ENCODE measurements at places on chromosomes 7 and 10. TPM values are rescaled to one million over a fixed set of nuclear protein-coding genes. Genes with fewer than 3 reads are reported as not detected.

COL13A1 gene
- not detected for total RNA-seq

TRIM4 gene
- total RNA-seq: 22.2 TPM

TRIM73 gene
- total RNA-seq: 6.4 TPM

MINDY4 gene
- total RNA-seq: 1.3 TPM

FAM171A1 gene
- total RNA-seq: 4.2 TPM

MSANTD7 gene
- 23.9 TPM for total RNA-seq

ZNF736 gene
- total RNA-seq: 26.3 TPM

TLL2 gene
- total RNA-seq: 0.09 TPM

GNGT1 gene
- not detected for total RNA-seq

LMOD2 gene
- not detected for total RNA-seq

HHEX gene
- total RNA-seq: 0.34 TPM

MORN4 gene
- total RNA-seq: 3.2 TPM

RELN gene
- total RNA-seq: not detected

PIP gene
- not detected for total RNA-seq

GRCh38 chr7:4775848-4776623 lies 613 bp downstream of the AP5Z1 start:
- peak; percentile 60 for DNase-seq

DNA sequence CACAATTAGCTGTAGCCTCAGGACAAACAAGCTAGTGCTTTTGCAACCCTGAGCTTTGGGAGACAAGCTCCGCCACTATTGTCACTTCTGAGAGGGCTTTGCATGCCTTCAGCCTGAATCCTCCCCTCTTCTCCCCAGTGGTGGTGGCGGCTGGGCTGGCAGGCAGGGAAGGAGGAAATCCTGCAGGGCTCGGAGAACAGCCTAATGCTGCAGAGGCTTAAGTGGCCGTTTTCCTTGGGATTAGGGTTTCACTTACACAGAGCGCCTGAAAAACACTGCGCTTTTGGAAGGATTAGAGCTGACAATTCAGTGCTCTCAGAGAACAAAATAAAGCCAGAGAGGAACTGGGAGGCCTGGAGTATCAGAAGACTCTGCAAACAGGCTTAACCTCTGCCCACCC lies 71.3 kb downstream of the PAX2 start:
- no peak for DNase-seq

DNA sequence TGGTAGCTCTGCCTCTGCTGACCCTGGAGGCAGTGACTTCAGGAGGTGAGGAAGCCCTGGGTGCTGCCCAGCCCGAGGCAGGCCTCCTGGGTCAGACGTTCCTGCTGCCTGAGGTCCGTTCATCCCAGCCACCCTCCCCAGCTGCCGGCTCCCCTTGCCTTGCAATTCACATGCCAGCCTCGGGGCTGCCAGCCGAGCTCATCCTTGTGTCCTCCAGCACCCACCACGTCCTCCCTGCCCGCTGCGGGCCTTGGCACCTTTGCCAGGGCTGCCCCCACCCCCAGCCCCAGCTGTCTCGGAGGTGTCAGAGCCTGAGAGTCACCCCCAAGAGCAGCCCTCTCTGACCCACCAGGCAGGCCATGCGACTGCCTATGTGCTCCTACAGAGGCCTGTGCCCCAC lies 162.1 kb upstream of the RNF32 start:
- no peak for DNase-seq

DNA sequence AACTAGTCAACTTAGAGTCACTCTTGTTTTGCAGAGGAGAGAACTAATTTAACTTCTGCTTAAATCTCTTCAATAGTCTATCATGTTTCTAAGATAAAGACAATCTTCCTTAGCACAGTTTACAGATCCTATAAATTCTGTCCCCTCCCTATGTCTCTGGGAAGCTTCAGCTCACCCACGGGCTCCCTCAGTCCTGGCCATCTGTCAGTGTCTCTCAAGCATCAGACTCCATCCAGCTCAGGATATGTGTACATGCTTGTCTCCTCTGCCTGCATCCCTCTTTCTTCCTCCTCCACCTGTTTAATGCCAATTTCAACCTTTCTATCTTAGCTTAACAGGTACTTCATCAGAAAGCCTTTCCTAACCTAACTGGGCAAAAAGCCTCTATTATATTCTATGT lies 177.1 kb upstream of the PTER start:
- no peak for DNase-seq

- no peak for DNase-seq
Measured at GRCh38 chr7:103130901-103131624, 17.8 kb downstream of the NAPEPLD start.

- no peak for DNase-seq
Measured at GRCh38 chr7:128881458-128882125, 18.9 kb downstream of the ATP6V1F start.

DNA sequence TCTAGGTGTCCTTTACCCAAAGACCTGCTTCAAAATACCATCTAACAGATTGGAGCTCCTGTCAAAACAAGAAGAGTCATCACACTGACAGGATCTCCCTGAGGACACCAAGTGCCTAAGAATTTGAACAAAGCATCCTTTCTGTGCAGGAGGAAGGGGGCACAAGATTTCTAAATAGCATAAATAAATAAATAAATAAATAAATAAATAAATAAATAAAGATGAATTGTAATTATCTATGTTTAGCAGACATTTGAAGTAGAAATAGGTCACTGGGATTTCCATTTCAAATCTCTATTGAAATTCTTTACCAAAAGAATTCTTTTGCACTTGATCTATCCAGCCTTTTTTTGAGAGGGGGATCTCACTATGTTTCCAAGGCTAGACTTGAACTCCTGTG lies 65.3 kb downstream of the NPSR1 start:
- DNase-seq: no peak

- no peak for DNase-seq
Measured at GRCh38 chr7:157059534-157059933, 49.1 kb upstream of the MNX1 start.

GRCh38 chr7:16989811-16990413 lies 108.1 kb upstream of the AGR3 start:
- DNase-seq: no peak

DNA sequence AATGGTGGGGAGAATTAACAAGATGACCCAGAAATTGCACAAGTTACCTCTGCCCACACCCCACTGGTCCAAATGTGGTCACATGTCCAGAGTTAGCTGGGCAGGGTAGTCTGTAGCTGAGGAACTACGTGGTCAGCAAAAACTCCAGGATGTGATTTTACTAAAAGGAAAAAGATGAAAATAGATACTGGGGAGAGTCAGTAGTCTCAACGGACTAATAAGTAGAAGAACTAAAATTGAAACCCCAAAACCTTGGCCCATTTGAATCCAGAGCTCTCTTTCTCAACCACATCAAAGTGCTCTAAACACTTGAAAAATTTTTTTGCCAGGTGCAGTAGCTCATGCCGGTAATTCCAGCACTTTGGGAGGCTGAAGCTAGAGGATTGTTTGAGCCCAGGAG lies 146.3 kb downstream of the SKIDA1 start:
- no peak for DNase-seq

DNA sequence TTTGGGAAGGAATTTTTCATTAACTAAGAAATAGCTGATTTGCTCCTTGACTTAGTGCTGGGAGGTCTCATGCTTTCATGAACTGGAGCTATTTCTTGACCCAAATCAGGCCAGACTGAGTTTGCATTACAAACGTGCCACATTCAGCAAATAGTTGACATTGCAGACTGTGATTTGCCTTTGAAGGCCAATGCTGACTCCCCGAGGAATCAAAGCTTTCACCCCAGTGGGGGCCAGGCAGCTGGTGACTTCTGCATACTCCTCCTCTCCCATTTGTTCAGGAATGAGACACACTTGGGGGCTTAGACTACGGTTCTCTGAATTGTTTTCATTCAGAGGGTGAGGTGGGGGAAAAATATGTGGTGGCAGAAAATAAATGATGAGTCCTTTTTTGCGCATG lies 111.0 kb upstream of the JAZF1 start:
- DNase-seq: no peak

GRCh38 chr10:129932751-129933433 lies 31.2 kb downstream of the EBF3 start:
- no peak for DNase-seq

- peak; percentile 50 for DNase-seq
Measured at GRCh38 chr10:22712956-22713852, 1.2 kb downstream of the PIP4K2A start.

- no peak for DNase-seq
Measured at GRCh38 chr10:101451667-101452069, 97.7 kb downstream of the BTRC start.

DNA sequence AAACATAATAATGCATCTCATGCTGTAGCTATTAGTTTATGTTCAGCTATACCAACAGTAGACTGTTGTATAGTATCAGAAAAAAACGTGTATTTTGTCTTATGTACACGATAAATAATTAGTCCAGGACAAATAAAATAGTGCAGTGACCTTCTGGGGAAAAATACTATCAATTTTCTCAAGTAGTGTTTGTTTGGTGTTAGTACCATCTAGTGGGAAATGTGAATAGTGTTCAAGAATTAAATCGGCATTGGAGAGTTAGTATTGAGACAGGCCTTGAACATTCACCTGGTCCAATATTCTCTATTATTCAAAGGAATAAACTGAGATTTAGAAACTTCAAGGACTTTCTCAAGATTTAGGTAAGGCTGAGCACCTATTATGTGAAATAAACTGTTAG lies 21.7 kb upstream of the OR2A5 start:
- DNase-seq: no peak

DNA sequence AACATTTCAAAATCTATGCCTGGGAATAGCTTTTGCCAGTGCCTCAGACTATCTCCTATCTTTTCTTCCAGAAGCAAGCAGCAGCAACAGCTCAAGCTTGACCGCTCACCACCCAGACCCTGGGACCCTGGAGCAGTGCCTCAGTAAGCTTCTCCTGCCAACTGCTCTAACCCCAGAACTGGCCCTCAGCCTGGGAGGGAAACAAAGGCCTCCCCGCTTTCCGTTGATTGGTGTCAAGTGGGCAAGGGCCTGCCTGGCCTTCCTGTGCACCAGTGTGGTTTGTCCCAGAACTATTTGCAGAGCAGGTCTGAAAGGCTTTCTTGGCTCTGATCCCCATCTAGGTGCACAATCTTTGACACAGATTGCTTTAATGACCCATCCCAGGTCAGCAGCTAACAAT lies 3.3 kb upstream of the ATP6V0A4 start:
- DNase-seq: no peak

DNA sequence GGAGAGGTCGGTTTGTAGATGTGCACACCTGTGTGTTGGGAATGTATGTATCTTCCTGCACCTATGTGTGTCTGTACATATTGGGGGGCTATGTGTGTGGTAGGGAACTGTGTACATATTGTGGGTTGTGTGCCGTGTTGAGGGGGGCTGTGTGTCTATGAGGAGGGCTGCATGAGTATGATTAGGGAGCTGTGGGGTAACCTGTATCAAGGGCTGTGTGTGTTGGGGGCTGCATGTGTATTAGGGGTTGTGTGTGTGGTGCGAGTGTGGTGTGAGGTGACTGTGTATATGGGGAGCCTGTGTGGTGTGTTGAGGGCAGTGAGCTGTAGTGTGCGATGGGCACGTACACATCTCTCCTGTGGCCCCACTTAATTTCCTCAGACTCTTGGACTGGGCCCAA lies 22.2 kb upstream of the PAX2 start:
- DNase-seq: no peak

- peak; percentile 26 for DNase-seq
Measured at GRCh38 chr10:61733358-61733940, 70.7 kb downstream of the CABCOCO1 start.

- DNase-seq: no peak
Measured at GRCh38 chr10:51006686-51007085, 67.6 kb upstream of the PRKG1 start.

- DNase-seq: peak; percentile 35
Measured at GRCh38 chr7:102125127-102125596, 161.5 kb upstream of the SH2B2 start.

DNA sequence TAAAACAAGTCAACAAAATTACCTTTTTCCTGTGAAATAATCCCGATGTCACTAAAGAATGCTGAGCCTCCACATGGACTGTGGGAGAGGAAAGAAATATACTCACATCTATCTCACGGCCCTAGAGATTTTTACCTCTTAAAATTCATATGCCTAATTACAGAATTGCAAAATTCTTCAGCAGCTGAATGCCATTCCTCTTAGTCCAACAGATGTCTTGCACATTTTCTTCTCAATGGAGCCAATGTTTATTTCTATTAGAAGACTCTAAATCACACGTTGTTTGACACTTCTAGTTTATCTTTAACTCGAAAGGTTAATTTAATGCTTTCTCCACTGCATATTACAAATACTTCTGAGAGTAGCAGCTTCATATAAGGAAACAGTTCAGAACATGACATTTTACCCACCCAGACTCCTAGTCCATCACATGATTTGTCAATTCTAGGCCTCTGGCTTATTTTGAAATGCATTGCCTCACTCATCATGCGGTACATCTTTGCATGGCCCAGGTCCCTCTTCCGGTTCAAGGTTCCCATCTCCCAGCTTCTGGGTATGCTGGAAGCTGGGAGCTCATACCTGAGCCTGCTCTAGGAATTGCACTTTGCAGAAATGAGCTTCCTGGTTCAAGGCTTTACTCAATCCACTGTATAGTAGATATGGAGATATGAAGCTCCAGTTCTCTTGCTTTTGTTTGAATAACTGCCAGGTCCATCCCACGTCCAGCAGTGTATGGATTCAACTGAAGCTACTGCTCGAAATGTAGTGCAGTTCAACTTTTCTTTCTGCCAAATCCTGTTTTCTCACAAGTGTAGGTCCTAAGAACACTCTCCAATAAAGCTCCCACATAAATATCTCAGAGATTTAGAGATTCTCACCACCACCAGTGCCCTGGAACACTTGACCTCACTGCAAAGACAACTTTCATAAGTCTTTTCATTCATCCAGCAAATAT lies 306.2 kb downstream of the GPR37 start:
- no peak for DNase-seq

DNA sequence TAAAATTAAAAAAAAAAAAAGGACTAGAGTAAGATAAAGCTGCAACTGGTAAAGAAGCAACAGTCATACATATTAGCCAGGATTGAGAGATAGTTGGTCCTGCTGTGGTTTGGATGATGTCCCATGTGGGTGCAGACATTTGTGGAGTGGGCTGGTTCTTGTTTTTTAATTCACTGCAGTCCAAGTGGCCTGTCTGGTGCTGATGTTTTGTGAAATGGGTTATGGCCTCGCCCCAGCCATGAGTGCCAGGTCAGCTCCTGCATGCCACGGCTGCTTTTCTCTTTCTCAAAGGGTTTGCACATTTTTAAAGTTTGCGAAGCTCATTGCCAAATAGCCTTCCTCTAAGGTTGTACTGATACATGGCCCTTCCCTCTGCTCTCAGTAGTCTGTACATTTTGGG lies 14.1 kb upstream of the BTBD16 start:
- no peak for DNase-seq

- no peak for DNase-seq
Measured at GRCh38 chr7:36659638-36660341, 64.5 kb downstream of the AOAH start.
